ENCODE measurements at places on chromosomes 6 and 20.

- no peak for DNase-seq
Measured at GRCh38 chr20:18256440-18257090, 31.8 kb upstream of the ZNF133 start.

- DNase-seq, result no peak
Measured at GRCh38 chr6:162864911-162865310, 137.1 kb downstream of the PACRG start.

- peak; percentile 88 for DNase-seq
Measured at GRCh38 chr20:32336918-32337347, 21.2 kb upstream of the ASXL1 start.

- peak; percentile 3 for DNase-seq
Measured at GRCh38 chr6:31587791-31588777, 2.0 kb downstream of the LST1 start.

DNA sequence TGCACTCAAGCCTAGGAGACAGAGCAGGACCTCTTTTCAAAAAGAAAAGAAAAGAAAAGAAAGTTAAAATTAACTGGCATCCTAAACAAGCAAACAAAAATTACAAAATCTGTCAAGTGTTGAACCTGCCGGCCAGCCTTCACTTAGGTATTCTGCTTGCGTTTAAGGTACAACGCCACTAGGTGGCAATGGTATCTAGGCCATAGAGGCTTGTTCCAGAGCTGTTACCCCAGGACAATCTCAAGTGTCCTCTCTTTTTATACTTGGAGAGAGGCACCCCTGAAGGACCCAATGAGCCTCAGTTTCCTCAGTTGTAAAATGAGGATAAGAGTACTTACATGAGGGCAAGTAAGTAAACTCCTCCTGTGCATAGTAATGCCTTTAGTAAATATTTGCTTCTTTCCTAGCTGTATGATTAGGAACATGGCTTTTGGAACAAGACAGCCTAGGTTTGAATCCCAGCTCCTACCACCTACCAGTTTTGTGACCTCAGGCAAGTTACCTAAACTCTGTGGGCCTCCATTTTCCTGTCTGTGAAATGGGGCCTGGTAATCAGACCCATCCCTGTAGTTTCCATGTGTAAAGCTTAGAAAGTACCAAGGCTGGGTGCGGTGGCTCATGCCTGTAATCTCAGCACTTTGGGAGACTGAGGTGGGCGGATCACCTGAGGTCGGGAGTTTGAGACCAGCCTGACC lies 5.8 kb upstream of the PACSIN1 start:
- peak; percentile 44 for DNase-seq

GRCh38 chr6:97405818-97406409 lies 122.9 kb upstream of the MMS22L start:
- DNase-seq, result no peak

DNA sequence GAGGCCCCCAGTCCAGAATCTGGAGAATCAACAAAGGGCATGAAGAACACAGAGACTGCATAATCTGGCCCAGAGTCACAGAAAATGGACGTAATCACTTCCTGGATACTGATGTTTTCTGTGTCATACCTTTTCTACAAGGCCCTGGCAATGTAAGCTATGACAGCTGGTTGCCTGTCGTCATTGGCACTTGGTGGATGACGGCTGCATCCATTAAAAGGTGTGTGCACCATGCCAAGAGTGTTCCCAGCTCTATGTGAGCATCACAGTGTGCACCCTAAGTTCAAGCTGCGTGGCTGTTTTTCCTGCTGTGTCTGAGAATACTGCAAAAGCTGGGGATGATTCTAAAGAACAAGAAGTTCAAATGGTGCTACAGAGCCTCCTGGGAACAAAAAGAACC lies 275.2 kb upstream of the CNR1 start:
- DNase-seq, result no peak

DNA sequence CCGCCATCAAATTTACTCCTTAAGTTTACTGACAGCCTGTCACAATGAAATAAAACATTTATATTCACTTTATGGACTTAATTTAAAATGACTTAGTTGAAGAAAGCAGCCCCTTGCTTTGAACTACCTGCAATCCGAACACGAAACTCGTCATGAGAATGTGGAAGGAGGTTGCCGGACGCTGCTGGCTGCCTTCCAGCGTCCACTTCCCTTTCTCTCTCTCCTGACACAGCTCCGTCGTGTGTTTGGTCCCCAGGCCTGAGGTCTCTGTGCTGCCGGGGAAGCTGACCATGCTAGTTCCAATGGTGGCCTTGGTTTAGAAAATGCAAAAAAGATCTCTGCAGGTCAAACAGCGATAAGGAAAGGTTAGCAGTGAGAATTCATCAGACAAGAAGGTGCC lies 519.7 kb downstream of the CDH26 start:
- DNase-seq, result no peak

DNA sequence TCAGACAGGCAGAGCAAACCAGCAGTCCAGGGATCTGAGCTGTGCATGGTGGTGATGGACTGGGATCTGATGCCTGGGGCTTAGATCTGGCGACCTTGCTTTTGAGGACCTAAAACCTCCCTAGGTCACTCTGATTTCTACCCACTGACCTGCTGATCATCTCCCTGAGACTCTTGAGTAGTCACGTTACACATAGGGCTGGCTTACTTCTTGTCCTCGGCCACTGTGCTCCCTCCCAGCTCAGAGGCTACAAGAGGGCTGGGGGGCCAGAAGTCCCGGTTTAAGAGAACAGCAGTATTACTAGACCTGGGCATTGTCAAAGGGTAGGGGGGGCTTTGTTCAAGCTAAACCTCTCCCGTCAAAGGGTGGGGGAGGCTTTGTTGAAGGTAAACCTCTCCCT lies 5.5 kb downstream of the DYNLT1 start:
- no peak for DNase-seq

GRCh38 chr20:50220093-50220893 lies 29.7 kb downstream of the CEBPB start:
- peak; percentile 95 for DNase-seq

DNA sequence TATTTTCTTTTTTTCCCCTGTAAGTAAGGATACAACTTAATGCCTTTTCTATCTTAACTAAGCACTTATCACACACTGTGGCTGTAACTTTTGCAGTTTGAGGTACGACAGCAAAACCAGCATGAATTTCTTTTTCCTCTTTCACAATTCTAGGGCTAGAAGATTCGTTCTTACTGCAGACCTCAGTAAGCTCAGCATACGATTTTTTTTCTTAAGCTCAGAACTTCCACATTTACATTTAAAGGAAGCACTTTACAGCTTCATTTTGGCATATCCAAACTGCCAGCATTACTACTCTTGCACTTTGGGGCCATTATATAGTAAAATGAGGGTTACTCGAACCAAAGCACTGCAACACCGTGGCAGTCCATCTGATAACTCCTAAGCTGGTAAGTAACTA lies 889 bp upstream of the CHMP4B start:
- peak; percentile 59 for DNase-seq

DNA sequence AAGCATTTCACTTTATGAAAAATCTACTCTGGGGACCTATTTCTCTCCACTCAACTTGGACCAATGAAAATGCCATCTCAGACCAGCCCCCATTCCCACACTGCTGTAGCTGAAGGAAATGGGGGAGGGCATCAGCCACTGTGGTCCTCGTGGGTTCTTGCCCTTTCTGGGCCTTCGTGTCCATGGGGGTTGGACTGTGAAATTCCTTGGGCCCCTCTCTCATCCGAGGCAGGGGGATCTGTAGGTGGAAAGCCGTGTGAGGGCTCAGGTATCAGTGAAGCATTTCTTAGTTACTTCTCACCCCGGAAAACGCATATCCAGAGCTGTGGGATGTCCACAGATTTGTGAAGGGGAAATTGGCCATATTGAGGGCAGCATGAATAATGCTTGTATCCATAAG lies 147.9 kb downstream of the CDC5L start:
- DNase-seq, result no peak

DNA sequence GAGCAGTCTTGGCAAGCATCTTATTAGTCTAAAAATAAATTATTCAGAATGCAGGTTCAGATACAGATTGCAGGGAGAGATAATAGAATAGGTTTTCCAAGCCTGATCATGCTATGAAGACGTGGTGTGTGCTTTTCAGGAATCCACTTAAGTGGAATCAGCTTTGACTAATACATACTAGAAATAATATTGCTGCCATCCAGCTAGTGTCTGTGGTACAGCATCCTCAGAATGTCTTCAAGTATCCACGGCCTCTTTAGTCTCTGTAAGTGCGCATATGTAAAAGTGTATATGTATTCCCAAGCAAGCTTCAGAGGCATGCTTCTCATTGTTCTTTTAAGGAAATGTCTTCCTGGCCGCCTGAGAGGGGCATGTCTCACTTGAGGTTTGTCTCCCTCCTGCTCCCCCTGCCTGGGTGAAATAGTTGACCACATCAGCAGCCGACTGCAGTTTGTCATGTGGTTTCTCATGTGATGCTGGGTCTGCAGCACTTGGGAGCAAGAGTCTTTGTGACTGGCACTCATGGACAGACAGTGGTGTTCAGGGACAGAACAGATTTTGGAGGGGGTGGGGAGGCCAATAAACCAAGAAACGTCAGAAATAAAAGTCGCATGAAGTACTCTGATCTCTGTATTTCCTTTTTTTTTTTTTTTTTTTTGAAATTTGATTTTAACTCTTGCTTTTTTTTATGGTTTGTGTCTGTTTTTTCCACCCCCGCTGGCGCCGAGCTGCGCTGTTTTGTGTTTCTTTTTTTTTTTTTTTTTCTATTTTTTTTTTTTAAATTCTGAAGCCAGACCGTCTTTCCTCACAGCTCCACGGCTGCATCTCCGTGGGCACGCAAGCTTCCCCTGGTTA lies 150.8 kb downstream of the PRL start:
- no peak for DNase-seq

DNA sequence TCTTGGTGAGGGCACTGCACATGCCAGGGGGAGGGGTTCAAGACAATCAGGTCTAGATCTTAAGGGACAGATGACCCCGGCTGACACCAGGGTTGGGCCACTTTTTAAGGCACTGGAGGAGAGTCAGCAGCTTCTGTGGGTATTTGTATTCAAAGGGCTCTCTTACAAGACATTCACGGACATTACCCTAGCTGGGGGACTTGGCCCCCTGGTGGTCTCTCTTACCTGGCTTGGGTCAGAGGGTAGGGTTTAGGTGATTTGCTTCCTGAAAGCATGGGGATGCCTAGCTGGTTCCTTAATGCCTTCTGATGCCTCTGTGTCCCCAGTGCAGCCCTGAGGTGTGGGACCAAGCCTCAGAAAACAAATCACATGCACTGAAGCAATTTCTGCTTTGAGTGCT lies 354.7 kb downstream of the CDC5L start:
- DNase-seq, result no peak

GRCh38 chr6:121436960-121437850 lies 1.8 kb downstream of the GJA1 start:
- DNase-seq, result no peak

DNA sequence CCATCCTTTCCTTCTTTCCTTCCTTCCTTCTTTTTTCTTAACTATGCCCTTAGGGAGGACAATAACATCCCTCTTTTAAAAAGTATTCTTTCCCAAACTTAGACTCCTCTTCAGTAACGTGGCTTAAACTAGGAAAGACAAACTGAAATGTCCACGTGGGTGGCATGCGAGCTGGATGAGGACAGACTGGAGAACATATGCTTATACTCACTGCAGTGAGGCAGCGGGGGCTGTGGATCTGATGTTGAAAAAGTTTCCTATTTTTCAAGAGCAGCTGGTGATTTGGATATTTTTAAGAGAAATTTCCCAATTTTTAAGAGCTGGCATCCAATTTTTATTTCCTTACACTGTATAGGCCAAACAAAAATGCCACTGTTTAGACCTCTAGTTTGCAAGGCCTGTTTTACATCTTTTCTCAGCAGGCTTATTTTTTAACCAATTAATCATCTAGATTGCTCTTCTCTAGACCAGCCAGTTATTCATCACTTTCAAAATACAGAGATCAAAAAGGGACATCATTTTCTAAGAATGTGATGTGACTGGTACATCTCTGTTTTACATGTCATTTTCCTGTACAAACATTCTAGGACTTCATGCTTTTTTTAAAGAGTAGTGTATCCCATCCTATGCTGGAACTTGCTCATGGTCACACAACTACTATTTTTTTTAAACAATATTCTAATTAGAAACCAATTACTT lies 226.5 kb downstream of the BTBD9 start:
- peak; percentile 5 for DNase-seq

DNA sequence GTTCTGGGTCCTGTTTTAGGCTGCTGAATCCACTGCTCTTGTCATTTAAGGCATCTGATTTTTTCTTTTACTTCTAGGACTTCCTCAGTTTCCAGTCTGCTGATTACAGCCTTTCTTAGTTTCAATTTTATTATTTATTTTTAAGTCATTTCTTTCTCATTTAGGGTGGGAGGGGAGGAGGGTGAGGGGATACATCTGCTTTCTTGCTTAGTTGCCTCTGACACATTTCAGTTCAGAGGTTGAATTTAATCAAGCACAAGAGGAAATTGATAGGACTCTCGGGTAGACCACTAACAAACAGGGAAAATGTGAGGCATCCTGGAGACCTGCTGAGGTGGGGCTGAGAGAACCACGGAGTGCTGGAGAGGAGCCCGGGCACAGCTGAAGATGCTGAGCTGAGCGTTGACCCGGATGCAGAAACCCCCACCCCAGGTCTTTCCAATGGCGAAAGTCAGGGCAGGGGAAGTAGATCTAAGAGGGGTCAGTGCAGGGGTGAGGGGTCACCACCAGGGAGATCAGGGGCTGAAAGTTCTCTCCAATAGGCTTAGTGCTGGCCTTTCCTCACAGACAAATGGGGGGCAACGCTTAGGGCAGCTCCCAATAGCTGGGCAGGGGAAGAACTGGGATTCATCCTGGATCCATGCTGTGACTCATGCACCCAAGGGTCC lies 7.6 kb upstream of the TREML2 start:
- no peak for DNase-seq

GRCh38 chr20:834151-834746 lies 734 bp downstream of the FAM110A start:
- no peak for DNase-seq

- peak; percentile 21 for DNase-seq
Measured at GRCh38 chr6:21438986-21439352, 154.6 kb upstream of the SOX4 start.

GRCh38 chr6:9204171-9204570 lies 768.8 kb upstream of the SLC35B3 start:
- no peak for DNase-seq

DNA sequence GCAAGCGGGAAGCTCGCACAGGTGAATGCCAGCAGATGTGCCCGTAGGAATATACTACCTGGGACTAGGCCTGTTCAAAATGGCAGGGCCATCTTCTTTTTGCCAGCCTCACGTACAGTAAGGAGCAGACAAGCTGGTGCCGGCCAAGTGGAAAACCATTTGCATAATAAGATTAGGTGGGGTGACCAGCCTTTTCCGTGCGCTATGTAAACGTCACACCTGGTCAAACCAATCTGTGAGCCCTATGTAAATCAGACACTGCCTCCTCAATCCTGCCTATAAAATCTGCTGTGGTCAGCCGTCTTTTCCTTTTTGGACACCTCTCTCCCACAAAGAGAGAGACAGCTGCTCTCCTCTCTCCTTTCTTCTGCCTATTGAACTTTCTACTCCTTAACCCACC lies 60.8 kb upstream of the TMEM30A start:
- DNase-seq, result no peak
